ENCODE measurements at places on chromosomes 12 and 14. TPM values are rescaled to one million over a fixed set of nuclear protein-coding genes. Genes with fewer than 3 reads are reported as not detected.

GRCh38 chr12:32146074-32146873 is 39.6 kb downstream of the BICD1 start:
- DNase-seq: no peak

DNA sequence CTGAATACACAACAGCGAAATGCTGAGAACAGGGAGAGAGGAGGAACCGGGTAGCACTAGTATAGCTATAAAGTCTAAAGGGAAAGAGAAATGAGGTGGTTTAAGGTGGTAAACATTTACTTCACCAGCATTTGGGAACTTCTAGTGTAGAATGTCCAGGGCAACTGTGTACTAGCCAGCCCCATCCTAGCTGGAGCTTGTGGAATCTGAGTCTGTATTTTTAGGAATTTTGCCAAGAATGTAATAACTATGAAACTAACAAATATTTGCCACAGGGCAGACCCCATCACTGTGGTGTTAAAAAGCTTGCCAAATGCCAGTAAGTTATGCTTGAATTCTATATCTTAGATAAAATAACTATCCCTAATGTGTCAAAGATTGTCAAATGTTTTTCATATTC is 398.9 kb upstream of the MIS18BP1 start:
- DNase-seq: no peak

DNA sequence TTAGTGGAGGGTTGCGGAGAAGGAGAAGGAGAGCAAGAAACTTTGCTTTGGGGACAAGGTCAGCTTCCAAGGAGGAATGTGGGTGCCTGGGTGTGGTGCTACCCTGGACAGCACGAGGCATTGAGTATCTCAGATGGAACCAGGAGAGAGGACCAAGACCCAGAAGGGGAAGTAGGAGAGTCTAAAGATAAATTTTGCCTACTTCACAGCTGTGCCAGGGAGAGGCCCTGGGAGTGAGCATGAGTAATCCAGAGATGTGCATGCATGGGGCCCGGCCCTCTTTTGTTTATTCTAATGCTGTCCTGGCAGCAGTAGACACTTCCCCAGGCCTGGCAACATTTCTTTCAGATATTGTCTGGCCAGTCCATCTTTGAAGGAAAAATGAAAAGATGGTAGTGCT is 49.5 kb upstream of the GNPNAT1 start:
- DNase-seq: no peak

GRCh38 chr12:57203201-57203600 is 13.4 kb upstream of the NXPH4 start:
- DNase-seq: no peak

TAS2R9 gene
- not detected for polyA plus RNA-seq

DNA sequence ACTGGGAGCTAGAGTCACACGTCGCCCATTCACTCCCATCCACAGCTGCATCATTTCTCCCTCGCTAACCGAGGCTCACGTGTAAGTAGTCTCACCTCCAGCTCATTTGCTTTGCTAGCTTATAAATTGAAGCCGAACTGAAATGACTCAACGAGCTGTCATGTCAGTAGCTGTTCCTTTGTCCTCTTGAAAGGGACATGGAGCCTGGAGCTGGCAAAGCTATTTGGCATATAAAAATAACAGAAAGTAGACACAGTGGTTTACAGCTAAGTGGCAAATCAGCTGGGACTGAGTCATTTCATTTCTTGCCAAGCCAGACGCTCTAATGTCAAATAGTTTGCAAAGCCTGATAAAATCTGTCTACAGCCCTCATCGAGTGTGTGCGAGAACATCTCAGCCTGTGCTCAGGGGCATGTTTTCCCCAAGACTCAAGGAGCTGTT is 114.4 kb upstream of the TMEM233 start:
- DNase-seq: no peak

All from right renal cortex interstitium (tissue), 3 donors.